NCI-H2171 treated with DMSO at 0.1 percent for 48 hours (cell line): ENCODE measurements at places on chromosomes 7 and 10.

GRCh38 chr7:5380350-5381070, 43.1 kb downstream of the TNRC18 start:
- DNase-seq: no peak

DNA sequence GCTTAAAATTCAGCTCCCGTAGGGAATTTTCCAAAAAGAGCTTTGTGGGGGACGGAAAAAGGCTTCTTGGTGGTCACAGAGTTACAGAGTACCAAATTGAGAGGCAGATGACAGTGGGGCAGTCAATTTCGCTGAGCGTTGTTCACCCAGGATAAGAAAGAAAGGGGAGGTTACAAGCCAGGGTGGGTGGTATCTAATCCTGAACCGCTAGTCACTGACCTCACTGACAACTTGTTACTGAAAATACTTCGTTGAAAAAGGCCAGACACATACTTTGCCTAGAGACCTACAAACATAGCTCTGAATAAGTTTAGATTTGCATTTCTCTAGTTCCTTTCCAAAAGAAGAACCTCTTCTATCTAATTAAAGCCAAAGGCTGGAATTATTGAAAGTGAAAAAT, at the start of gene CTNNA3:
Gene CTNNA3 (minus strand): TSS at position 167 of the 400 bp plus-strand sequence.
- no peak for DNase-seq

- no peak for DNase-seq
Observed at GRCh38 chr7:39727231-39728012, 104.0 kb downstream of the RALA start.

DNA sequence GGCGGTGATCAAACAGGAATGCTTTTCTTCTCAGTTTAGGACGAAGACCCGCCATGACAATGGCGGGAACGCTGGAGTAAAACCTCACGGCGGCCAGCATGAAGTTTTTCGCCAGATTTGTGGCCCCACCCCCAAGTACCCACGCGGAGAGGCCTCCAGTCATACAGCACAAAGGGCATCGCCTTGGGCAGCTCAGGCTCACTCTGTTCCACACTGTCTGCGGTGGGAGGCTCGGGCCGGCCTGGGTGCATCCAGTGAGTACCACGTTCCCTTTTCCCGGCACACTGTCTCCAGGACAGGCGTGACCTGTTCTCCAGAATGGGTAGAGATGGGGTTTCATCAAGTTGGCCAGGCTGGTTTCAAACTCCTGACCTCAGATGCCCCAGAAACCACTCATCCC, 27.3 kb downstream of the ASB13 start:
- no peak for DNase-seq

GRCh38 chr7:137304624-137305235, 38.8 kb downstream of the PTN start:
- no peak for DNase-seq
